ENCODE measurements at places on chromosomes 13 and 19.

DNA sequence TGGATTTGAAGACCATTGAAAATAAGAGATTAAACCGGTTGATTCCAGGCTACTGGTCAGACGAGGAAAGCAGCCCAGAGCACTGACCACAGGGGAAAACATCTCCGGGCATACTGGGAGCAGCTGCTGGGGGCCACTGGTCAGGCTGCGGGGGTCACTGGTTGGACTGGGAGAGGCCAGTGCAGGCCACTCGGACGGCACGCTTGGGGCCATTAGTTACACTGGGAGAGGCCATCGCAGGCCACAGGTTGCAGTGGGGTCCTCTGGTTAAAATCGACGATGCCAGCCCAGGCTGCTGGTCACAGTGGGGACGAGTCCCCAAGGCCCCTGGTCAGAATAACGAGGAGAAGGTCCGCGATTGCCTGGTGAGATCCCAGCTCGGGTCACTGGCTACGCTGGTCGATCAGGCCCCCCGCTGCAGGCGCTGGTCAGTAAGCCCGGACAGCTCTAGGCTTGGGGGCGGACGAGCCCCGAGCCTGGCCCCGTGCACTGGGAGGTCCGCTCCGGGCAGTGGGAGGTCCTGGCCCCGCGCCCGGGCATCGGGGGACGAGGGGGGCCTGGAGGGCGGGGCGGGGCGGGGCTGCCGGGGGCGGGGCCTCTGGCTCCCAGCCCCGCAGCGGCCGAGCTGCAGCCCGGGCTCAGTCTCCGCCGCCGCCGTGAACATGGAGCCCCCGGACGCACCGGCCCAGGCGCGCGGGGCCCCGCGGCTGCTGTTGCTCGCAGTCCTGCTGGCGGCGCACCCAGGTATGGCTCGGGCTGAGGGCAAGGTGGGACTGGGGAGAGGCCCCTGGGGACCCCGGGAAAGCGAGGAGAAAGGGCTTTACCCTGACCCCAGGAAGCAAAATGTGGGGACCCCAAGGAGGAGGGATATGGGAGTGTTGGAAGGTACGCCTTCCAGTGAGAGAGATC is at the start of gene BCAM:
BCAM (plus strand) TSS at position 641 of the 909 bp plus-strand sequence; CDS start at position 663, 22 bp downstream.
- peak; percentile 35 for DNase-seq

DNA sequence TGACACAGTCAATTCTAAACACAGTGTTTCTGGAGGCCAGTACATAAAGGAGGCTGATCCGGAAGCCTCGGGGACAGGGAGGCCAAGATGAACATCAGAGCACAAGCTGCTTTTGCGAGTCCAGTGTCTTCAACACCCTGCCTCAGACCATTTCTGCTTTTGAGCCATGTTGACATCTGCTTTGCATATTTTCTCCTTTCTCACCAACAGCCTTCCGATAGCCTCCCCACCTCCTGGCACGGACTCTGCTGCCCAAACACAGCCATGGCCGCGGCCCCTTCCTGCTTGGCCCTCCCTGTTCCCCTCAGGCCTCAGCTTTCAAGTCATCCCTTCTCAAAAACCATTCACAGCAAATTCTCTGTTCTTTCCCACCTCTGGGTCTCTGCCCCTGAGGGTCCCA is 3.6 kb downstream of the LRRC25 start:
- DNase-seq = no peak

DNA sequence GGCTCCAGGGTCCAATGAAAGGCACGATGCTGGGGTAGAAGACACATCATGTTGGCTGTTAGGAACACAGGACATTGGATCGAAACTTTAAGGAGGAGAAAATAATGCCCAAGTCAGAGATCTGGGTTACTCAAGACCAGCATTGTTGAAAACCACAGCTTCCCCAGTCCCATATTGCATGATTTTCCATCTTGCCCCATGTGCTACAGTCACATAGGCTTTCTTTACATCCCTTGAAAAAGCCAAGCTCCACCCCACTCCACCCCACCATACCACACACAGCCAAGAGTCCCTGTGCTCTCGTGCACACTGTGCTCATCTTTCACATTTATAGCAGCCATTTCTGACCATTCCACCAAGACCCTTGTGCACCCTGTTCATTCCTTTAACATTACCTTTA is 636.2 kb downstream of the DIAPH3 start:
- DNase-seq = no peak

DNA sequence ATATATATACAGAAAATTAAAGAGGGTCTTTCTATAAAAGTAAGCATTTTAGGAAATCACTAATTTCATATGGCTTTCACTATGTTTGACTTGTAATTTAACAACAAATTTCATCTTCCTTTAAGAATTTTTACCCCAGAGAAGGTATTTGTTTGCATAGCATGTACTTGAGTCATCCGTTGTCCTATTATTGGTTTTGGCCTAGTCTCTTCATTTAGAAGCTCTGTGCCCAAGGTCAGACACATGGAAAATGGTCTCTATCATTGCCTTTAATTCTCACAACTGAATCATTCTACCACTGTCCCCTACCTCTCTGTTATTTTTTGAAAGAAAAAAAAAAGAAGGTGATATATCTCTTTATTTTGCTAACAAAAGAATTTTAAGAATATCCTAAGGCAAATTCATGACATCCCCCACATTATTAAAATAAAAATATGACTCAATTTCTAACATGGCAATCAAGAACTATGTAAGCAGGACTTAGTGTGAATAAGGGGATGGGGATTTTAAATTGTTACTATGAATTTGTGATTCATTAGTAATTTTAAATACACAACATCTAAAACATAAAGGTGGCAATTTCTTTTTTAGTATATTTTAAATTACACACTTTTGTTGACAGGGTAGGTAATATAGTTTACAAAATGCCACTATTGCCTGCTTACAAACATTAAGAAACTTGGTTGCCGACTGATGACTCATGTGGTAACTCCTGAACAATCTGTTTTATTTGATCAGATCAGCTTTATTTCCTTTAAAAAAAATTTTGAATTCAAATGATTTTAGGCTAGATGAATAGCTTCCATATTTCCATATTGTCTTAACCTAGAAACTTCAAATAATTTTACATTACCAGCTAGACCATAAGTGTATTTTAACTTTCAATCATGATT is 13.9 kb downstream of the SLITRK5 start:
- DNase-seq = no peak

DNA sequence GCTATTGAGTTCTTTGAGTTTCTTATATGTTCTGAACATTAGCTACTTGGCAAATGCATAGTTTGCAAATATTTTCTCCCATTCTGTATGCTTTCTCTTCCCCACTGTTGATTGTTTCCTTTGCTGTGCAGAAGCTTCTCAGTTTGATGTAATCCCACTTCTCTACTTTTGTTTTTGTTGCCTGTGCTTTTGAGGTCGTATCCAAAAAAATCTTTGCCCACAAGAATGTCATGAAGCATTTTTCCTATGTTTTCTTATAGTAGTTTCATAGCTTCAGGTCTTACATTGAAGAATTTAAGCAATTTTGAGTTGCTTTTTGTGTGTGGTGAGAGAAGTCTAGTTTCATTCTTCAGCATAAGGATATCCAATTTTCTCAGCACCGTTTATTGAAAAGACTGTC is 536.7 kb upstream of the ARGLU1 start:
- DNase-seq = no peak

DNA sequence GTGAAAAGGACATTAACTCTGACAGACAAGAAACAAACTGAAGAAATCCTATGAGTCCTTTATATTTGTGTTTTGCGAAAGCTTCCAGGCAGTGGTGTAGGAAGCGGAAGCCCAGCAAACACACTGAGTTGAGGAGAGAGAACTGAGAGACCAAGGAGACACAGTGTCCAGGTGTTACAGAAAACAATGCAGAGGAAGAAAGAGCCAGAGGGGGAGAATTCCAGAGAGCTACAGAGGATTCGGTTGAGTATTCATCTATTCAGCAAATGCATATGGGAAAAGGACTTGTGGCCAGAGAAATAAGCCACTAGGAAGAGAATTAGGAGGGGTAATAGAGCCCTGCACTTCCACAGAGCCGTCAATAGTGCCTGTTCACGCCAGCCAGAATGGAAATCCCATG is 183.5 kb downstream of the LIG4 start:
- DNase-seq = no peak

DNA sequence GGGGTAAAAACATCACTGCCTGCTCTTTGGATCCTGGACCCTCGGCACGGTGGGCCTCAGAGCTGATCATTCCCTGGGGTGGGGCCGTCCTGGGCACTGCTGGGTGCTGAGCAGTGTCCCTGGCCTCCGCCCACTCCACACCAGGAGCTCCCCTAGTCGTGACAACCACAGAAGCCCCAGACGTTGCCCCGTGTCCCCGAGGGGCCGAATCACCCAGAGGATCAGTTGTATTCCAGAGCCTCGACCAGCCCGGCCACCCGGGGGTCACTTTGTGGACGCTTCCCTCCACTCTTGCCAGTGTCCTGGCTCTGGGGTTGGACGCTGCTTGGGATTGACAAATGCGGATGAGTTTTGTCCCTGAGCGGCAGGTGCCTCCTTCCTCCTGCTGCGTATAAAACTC is 10.2 kb downstream of the C2CD4C start:
- no peak for DNase-seq

DNA sequence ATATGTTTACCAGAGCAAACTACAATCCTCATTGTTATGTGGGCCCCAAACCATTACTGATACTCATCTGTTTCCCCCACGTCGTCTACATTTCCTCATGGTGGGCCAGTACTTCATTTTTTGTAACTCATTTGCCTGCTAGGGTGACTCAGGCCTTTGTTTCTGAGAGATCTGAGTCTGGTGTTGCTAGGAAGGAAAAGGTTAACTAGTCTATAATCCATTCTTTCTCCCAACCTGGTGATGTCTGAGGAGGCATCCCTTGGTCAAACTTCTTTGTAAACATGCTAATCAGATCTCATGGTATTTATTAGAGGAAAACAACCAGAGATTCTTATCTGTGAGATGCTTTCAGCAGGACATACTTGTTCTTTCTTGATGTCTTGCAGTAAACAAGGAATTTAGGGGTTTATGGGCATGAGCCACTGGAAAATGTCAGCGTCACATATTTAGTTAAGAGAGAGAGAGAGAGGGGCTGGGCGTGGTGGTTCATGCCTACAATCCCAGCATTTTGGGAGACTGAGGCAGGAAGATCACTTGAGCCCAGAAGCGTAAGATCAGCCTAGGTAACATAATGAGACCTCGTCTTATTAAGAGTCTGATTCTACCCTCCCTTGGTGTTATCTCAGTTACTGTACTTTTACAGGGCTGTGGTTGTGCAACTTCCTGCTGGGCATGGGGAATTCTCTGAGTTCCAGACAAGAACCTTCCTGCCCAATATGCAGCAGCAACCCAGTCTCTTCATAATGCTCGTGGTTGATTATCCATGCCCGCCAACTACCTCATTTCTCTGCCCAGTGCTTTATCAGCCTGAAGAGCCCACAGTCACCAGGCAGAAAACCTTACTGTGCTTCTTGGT is 9.7 kb upstream of the DPRX start:
- no peak for DNase-seq

GRCh38 chr19:47512948-47513319 is 1.9 kb downstream of the NAPA start:
- DNase-seq = no peak

DNA sequence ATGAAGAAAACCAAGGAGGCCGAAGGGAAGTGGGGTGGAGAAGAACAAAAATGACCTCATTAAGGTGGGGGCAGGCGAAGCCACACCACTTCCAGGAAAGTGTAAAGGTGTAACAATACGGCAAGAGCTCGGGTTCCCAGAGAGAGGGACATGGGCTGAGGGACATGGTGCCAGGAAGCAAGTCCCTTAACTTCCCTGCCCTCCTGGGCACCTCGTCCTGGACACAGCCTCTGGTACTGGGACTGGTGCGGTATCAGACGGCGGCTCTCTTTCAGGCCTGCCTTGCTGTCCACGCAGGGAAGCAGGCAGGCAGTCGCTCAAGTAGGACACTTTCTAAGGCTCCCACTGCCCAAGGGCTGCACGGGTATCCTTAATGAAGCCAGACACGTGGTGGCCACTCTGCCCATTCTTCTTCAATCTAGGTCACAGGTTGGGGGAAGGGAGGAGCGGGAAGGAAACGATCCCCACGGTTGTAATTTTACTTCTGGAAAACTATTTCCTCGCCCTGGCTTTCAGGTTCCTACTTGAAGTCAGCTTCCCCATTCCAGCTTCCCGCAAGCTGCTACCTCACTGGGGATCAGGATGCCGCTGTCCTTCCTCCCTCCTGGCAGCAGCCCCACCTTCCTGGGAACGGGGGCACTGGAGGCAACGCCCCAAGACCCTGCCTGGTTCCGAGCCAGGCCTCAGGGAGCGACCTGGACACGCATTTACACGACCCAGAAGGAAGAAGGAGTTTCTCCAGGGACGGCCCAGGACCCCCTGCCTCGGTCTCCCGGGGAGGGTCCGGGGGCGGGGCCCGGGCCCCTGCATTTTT is 1.2 kb downstream of the AP3D1 start:
- DNase-seq = no peak

GRCh38 chr19:35870798-35871197 is 2.4 kb downstream of the APLP1 start:
- no peak for DNase-seq

DNA sequence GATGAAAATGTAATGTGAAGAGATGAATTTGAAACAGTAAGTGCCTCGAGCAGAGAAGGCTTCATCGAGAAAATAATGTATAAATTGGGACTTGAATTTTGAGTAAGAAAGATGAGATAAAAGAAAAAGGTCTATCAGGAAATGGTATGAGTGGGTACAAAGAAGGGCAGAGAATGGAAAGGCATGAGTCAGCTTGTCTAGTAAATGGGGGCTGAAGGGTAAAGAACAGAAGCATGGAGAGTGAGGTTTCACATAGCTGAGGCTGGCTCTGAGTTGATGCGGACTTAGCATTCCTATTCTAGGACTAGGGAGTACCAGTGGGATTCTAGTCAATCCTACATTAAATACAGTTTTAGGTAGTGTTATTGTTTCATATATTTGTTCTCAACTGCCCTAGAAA is 85.8 kb downstream of the ZC3H13 start:
- DNase-seq = no peak

DNA sequence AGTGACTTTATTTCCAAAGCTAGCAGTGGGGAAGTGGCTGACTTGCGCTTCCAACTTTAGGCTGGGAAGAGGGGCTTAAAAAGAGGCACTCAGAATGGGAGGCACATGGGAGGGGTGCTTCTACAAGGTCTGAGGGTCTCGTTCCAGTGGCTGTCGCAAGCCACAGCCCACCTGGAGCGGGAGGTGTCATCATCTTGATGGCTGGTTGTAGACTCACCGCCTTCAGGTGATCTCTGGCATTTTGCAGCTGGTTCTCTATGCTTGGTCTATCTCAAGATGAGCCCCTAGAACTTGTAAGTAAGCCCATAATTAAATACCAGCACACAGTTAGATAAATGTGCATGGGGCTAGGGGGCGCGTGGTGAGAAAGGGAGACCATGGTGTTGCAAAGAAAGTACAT is 9.2 kb downstream of the TEX29 start:
- no peak for DNase-seq

All from AG09319 (cell line).